ENCODE measurements at places on chromosomes 5 and 9.

GRCh38 chr9:135924628-135925338 is 17.4 kb upstream of the CAMSAP1 start:
- DNase-seq, result no peak

DNA sequence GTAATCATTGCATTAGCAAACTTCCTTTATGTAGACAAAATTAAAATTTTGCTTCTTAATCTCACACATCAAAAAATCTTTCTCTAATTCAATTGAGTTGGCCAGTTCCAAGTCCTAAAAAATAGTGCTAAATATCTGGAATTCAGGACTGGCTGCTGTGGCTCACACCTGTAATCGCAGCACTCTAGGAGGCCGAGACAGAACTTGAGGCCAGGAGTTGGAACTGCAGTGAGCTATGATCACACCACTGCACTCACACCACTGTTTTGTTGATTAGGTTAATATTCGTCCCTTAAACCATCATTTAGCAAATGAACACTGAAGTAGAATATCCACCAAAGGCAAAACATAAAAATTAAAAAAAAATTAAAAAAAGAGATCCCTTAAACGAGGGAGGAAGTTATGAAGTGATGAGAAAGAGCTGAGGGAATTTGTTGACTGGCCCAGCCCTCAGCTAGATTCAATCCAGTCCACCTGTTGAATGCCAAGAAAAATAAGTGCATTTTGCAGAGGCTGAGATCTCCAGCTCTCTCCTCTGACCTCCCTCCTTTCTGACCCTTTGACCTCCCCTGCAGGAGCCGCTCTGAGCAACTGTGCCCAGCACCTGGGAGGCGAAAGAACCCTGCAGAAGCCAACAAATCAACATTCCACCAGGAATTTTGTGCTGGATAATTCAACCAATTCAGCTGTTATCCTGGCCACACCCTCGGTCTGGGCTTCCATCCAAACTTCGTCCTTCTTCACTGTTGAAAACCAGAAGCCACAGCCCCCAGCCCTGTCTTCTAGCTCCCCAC is 96.8 kb downstream of the OR2K2 start:
- no peak for DNase-seq

DNA sequence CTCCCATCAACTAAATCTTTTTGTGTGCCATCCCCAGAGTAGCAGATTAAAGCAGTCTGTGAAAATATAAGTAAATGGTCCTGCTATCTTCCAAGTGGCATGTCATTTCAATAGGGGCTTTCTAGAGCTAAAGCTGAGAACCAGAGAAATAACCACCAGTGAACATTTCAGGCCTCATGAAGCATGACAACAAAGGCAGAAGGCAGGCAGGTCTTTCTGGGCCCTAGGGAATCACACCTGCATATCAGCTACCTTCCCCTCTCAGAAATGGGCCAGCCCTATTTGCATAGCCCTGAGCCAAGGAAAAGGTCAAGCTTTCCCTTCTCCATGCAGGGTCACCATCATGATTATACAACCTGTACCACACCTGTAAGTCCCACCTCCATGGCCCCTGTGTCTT is 205.3 kb downstream of the DEPDC1B start:
- no peak for DNase-seq

DNA sequence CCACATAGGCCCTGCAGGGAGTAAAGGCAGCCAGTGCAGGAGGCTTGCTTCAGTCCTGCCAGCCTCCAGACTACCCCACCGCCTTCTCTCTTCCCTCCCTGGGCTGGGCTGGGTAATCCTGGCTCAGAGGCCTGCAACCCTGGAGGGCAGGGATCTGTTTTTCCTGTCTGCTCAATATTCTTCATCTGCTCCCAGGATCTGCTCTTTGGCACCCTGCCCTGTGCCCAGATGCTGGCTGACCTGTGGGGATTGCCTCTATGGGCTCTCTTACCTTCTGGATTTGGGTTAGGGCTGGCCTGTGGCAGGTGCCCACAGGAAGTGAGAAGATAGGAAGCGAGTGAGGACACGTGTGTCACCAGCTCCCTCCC is 7.3 kb upstream of the ANGPTL2 start:
- DNase-seq, result no peak

DNA sequence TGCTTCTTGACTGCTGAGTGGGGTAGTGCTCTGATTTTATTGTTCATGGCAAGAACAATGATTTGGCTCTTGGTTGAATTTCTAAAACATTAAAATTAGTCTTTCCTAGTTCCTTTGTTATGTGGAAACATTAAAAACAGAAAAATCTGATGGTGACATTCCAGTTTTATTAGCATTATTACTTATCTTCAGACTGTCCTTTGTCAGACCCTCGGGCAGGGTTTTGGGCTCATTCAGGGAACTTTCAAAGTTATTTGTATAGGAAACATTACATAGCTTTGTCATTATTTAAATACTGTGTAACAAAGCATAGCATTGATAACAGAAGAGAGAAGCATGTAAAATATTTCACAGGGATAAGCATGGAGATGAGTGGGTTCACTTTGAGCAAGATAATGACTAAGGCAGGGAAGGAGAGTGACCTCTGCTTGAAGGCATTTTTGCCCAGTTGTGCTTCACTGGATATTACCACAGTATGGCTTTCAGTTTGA is 119.9 kb downstream of the KDM4C start:
- no peak for DNase-seq

DNA sequence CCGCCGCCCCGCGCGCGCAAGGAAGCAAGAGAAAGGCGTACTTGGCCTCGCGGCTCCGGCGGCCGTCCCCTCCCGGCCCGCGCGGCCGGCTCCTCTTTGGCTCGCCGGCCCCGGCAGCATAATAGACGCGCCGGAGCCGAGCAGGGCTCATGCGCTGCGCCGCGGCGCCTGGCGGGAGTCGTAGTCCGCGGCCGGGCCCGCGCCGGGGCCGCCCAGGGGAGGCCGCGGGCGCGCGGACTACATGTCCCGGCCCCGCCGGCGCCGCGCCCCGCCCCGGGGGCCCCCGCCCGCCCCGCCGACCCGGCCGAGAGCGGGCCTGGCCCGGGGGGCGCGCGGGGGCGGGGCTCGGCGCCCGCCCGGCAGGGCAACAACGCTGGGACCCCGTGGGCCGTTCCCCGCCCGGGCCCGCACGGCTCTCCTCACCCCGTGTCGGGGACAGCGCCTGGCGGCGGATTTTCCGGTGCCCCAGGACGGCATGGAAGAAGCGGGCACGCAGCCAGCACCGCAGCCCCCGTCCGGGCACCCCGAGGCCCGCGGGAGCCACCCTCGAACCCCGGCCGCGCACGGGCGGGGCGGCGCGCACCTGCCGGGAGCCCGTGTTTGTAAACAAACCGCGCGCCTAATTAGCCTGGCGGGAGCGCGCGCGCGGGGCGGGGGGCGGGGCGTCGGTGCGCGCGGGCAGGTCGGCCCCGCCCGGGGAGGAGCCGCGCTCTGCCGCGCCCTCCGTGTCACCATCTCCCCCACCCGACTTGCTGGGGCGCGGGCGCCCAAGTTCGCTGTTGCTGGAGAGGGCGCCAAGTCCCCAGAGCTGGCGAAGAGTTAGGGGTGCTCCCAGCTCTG is at the start of gene BRD3:
BRD3 (minus strand) TSS at position 123 of the 840 bp plus-strand sequence. CDS start 14,549 bp downstream, outside the sequence.
- DNase-seq, result peak; percentile 78

GRCh38 chr5:73448463-73449136 is at the start of gene FOXD1:
Gene FOXD1, minus strand, starts transcription at chr5:73448777. Its CDS starts 415 bp downstream, at chr5:73448362.
- no peak for DNase-seq

GRCh38 chr5:96952974-96953730 is 17.3 kb downstream of the LNPEP start:
- DNase-seq, result no peak

DNA sequence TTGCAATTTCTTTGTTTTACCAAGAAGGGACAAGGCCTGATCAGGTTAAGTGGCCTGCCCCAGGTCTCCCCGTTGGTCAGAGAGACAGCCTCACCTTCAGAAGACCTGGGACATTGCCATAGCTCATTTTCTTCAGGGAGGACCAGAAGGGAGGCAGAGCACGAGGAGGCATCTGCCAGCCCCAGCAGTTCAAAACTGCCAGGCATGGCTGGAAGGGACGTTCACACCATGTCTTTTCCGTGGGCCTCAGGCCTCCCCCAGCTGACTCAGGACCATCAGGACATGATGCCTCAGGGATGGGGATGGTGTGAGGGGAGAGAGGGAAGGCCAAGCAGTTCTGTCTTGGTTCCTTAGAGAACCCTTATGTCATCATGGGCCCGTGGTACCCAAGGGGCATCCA is 16.5 kb downstream of the IGIP start:
- no peak for DNase-seq

GRCh38 chr5:73748510-73749400 is 122.8 kb downstream of the ARHGEF28 start:
- no peak for DNase-seq
